GM13976 (cell line): ENCODE measurements at places on chromosomes 3 and 15.

DNA sequence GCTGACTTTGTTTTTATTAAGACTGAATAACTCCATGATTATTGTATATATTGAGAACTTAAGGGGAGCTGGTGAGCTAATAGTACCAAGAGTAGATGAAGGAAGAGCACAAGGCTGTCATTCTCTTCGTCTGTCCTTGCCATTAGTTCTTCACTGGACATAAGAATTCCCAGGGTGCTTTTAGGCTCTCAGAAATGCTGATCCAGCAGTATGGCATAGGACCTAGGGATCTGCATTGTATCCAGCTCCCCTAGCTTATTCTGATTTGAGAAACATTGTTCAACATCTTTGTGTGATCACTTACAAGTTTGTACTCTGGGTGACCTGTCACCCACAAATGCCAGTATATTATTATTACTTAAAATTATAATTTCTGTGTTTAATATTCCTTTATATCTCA, 47.6 kb downstream of the CEP63 start:
- no peak for DNase-seq

DNA sequence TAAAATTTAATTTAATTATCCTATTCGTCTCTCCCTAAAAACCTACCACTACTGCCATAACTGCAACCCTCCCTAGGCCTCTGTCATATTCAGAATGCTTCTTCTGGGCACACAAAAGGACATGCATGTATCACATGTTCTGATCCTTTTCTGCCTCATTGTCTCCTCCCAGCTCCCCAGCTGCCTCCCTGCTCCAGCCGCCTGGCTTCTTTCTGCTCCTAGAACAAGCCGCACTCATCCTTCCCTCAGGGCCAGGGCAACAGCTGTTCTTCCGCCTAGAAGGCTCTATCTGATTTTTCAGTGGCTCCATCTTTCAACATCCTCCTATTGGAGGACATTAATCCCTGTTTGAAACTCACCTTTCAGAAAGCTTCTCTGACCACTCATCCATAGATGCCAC, 38.6 kb downstream of the TMED3 start:
- no peak for DNase-seq

- no peak for DNase-seq
These were observed 64.0 kb upstream of the PLSCR4 start for GRCh38 chr3:146314871-146315270.

GRCh38 chr3:129161860-129162271, 1.0 kb upstream of the ISY1 start:
- peak; percentile 43 for DNase-seq

DNA sequence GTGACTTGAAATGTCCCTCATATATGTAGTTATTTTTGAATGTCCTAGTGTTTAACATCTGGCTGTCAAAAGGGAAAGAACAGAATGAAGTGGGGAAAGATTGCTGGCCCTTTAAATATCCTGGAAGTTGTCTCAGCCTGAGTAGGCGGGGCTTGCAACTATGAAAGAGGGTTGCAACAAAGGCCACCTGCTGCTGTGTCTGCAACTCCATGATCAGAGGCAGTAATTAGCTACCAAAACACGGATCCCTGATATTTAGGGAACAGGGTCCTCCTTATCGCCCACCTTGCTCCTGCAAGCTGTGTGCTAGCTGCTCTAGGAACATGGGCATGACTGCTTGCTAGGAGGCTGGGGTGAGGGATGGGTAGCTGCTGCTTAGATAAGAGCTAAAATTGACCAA, 100.2 kb upstream of the CFAP20DC start:
- no peak for DNase-seq

GRCh38 chr3:38117163-38117716, 19.7 kb downstream of the ACAA1 start:
- DNase-seq = no peak

DNA sequence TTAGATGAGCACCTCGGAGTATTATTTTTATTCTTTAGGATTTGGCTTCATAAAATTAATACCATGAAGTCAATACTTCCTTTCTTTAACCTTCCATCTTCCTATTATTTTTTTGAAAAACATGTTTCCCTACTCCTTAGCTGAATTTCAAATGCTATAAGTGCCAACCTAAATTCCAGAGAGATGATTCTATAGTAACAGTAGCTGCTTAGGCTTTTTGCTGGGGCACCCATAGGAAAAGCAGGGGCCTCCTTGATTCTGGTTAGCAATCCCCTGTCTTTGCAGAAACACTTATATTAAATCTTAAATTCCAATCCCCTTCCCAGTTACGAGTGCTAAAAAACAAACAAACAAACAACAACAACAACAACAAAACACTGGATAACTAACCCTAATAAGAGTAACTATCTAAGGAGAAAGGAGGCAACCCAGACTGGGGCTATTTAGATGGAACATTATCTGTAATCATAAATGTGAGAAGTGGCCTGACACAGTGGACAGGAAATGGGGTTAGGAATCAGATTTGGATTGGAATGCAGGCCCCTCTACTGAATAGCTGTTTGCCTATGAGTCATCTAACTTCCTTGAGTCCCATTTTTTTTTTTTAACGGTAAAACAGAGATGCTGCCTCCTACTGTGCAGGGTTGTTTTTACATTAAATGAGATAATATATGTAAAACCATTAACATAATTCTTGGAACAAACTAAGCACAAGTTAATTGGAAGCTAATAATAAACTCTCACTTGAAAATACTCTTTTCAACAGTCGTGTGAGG, 148.1 kb downstream of the WDR72 start:
- DNase-seq = no peak

GRCh38 chr3:183477801-183478456, 49.5 kb upstream of the MCF2L2 start:
- DNase-seq = no peak

DNA sequence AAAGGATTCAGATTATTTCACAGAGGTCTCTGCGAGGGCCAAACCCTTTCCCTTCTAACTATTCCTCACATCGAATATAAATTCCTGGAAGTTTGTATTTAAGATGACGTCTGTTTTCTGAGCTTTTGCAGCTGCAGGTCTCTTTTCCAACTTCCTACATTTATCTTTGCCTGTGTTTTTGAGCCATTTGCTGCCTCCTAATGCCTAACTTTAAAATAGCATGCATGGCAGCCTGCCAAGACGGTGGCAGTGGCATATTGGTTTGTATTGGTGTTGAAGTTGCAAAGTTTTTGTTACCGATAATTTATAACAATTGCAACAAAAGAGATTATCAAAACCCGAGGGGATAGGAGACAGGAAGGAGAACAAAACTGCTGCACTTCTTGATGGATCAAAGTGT, 187.1 kb upstream of the DNAJC19 start:
- DNase-seq = no peak

DNA sequence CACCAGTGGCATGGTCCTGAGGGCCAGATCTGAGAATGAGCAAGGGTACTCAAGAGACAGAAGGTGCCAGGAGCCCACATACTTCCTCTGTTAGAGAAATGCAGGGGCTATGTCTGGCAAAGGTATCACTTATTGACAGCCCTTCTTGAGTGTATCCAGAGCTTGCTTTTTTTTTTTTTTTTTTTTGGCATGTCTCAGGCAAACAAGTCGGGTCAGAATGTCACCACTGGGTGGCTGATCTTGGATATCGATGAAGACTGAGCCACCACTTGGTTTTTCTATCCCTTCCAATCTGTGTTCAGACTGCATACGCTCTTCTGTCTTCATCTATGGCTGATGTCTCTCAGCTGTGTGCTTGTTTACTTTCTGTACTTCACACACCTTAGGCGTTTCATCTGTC, 363.4 kb upstream of the C2CD4B start:
- no peak for DNase-seq

DNA sequence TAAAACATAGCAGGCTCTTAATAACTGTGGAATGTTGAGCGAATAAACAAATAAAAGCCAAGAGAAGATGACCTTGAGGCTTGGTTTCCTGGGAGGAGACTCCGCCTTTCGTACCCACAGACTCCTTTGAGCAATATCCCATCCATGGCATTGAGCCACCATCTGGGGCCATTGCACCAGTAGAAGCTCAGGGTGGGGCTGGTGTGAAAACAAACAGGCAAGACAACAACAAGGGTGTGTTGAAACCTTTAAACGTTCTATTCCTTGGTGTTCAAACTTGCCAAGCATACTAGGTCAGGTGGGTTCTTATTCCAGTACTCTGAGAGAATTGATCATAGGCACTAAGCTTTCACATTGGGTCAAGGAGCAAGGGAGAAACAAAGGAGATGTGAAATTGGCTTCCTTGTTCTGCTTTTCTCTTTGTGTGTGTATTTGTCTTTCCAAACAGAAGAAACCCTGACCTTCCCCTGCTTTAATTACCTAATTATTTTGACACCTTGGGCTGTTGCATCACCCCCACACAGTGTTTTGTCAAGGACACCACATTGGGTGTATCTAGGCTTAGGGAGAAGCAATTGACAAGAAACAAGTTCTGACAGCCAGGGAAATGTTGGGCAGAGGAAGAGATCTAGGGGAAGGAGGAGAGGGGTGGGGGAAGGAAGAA, 105.1 kb upstream of the BCL6 start:
- no peak for DNase-seq

DNA sequence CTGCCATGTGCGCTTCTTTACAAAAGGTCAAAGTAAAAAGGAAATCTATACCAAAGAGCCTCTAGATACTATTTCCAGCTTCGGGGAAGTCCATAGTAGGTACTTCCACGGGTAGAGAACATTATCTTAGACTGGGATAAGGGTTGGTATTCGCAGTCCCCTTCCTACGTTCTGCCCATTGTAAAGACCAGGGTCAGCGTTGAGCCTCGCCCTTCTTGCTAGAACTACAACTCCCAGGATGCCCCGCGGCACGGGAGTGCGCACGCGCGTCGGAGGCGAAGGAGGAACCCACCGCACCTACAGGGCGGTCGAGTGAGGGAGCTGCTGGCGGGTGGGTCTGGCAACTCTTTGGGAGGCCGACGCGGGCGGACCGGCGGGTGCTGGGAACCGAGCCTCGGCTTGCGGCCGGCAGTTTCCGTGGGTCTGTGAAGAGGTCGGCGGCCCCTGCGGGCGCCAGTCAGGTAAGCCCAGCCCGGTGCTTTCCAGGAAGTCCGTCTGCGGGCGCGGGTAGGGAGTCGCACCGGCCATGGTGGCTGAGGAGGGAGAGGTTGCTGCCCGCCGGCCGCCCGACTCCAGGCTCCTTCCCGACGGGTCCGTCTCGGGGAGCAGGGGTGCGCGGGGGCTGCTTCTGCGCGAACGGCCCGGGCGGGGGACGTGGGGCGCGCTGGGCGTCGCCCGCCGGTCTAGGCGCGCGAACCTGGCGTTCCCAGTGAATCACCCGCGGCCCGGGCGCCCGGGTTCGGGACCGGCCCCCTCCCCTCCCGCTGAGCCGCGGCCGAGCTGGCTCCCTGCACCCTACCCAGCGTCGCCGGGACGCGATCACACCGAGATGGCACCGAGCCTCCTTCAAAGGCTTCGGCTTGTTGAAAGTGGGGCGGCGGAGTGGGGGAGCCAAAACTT, at the start of gene TMOD3:
TSS of gene TMOD3 (plus strand) at position 278 of the 900 bp plus-strand sequence. CDS start 33,232 bp downstream, outside the sequence.
- peak; percentile 96 for DNase-seq

DNA sequence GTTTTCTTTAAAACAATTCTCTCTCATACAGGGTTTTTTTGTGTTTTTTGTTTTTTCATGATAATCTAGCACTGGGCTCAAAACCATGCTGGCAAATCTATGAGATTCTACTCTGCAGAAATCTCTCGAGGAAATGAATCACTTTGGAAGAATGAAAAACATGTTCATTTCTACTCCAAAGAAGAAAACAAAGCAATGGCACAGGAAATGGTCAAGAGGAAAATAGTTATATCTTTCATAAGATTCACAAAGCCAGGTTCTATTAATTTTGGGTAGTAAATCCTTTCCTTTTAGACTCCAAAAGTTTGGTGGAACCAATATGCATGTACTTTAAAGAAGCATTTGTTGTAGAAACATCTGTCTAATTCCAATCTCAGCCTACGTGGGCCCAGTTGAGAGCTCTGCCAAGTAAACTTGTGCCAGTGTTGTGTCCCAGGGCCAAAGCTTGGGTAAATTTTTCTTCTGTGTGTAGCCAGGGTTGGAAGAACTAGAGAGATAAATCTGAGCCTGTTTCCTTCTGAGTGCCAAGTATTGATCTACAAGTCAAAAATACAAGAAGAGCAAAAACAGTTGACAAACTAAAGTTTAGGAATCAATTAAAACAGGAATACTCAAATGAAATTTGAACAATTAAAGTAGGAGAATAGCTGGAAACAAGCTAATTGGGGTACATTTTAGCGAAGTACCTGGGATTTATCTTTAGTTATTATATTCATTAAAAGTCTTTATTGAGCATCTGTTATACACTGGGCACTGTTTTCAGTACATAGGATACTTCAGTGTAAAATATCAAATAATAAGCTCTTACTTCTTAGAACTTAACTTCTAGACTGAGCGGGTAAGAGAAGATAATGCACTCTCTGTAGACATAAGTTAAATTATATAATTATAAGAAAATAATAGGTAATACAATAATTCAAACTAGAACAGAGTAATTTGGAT, 657.5 kb upstream of the NECTIN3 start:
- no peak for DNase-seq

- peak; percentile 82 for DNase-seq
These were observed at the start of gene CMTM8 for GRCh38 chr3:32238453-32239306. CMTM8 (plus strand) TSS chr3:32238680; CDS start chr3:32238973, 293 bp downstream.

DNA sequence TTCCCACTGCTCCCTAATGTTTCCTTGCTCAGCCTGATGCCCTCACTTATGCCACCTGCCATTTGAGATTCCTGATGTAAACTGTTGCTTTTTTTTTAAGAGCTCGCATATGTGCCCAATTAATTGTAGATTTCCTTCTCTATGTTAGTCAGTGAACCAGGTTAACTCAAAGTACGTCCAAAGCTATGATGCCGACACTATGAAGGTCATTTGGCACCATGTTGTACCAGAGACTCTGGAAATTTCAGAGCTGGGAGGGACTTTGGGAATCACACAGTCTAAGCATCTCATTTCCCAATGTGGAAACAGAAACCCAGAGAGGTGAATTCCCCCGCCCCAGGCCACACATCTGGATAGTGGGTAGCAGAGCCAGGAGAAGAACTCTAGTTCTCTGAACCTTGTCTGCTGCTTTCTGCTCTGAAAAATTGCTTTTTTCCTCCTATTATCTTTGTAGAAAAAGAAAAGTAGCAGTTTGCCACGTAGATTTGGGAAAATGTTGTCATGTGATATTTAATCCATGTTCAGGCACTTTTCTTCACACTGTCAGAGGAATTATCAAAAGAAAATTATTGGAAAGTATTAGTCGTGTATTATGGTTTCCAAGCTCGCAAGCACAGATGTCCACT, 38.5 kb upstream of the TNFAIP8L3 start:
- DNase-seq = no peak

DNA sequence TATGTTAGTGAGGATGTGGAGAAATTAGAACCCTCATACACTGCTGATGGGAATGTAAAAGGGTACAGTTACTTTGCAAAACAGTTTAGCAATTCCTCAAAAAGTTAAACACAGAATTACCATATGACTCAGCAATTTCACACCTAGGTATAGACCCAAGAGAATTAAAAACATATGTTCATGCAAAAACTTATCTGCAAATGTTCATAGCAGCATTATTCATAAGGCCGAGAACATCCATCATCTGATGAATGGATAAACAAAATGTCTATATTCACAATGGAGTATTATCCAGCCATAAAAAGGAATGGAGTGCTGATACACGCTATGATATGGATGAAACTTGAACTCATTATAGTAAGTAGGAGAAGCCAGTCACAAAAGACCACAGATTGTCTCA, 10.3 kb downstream of the SEC13 start:
- no peak for DNase-seq
